ENCODE measurements at places on chromosomes 13 and 19.

DNA sequence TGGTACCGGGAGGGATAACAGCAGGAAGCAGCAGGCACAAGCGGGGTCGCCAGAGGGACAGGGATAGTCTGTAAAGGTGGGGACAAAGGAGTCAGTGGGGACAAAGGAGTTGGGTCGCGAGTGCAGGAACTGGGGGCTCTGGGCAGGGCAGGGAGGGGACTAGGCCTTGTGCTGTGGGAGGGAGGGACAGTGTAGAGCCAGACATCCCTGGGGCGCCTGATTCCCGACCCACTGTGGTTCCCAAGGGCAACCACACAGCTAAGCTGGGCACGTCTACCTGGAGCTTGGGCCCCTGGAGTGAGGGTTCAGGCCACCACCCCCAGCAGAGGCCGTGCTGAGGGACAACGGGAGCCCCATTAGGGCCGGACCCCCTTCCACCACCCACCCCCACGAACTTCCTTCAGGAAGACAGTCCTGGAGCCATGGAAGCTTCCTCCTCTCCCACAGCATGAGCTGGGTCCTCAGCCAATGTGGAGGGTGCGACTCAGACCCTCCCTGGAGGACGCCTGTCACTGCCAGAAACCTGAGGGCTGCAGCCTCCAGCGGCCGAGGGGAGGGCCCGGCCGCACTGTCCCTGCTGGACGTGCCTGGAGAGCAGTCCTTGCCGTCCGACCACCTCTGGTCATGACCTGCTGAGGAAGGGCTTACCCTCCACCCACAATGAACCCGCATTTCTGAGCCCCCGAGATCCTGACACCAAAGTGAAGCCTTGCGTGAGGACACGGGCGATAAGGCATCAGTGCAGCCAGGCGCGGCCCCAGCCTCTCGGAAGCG, 77.9 kb downstream of the SPACA7 start:
- peak; percentile 14 for DNase-seq

GRCh38 chr13:114122127-114122511, 10.3 kb downstream of the RASA3 start:
- no peak for DNase-seq

- DNase-seq = no peak
These were observed 62.6 kb downstream of the STK24 start for GRCh38 chr13:98514288-98514687.

- DNase-seq = no peak
These were observed 4.2 kb upstream of the TTYH1 start for GRCh38 chr19:54411033-54411432.

- DNase-seq = no peak
These were observed 746 bp downstream of the RAB3D start for GRCh38 chr19:11338569-11339253.

DNA sequence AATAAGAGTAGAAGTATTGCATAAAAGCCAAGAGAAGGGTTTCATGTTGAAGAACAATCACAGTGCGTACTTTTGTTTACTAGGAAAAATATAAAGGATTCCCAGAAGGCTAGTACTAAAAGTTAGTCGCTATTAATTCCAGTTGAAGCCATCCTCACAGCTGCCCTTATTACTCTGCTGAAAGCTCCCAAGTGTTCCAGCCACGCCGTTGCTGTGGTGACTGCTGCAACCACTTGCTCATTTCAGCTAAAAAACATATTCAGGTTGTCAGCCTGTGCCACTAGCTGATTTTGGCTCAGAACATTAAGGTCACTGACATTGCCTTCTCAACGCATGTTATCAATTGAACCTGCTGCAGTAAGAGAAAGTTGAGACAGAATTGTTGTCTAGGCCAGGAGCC, 87.1 kb upstream of the FNDC3A start:
- DNase-seq = no peak

DNA sequence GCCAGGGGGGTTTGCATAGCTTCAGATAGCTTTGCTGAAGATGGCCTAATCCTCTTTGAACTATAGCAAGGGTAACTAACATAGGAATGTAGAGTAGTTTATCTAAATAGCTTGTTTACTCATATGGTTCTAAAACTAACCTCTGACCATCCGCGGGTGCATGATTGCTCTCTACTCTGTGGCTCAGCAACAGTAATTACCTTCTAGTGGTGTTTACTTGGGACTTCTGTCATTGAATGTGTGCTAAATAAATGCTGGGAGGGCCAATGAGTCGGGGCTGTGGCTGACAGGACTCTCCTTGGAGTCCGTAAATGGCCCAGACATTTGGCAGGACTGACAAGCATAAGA, 1461.9 kb downstream of the UQCRFS1 start:
- no peak for DNase-seq

DNA sequence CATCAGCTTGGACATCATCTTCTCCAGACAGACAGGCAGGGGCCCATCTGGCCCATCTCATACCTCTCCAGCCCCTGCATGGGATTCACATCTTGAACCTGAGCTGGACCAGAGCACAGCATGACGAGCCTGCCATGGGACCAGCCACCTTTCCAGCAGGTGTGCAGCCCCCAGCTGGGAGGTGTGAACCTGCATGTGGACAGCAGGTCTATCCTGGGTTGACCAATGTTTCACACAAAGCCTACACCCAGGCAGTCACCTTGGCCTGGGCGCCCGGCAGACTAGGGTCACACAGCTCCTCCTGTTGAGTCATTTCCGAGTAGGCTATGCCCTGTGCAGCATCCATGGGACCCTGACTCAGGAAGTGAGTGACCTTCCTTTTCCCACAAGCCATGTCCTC, 41.4 kb downstream of the MAU2 start:
- no peak for DNase-seq

DNA sequence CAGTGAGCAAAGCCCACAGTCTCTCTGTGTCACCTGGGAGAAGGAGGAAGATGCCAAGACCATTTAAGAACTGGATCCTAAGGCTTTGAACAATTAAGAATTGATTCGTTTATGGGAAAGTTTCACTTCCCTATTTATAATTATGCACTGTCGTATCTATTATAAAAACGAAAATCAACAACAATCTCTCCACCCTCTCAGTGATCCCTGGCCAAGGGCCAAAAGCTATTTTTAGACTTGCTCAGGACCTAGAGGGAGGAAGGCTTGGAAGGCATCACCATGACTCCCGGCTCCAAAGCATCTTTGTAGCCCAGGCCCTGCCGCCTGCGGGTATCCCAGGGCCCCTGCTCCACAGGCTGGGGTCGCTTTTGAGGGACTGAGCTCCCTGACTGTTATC, 1.3 kb downstream of the RHPN2 start:
- DNase-seq = peak; percentile 63

DNA sequence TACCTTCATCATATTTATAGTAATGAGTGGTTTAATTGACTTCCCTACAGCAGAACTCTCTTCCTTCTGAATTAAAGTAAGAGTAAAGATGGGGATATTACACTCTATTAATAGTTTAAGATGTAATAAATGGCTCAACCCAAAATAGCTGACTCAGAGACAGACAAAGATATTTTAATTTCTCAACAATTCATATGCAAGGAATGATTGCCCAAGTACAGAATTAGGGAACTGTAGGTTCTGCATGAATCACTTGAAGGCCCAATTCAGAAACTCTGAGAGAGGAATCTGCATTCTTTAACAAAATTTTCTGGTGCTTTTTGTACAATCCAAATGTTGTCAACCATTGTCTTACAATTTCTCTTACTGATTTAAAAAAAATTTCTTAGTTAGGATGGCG, 42.9 kb upstream of the PCDH9 start:
- no peak for DNase-seq

GRCh38 chr19:5025027-5025426, 56.1 kb downstream of the KDM4B start:
- DNase-seq = no peak

- DNase-seq = no peak
These were observed 18.2 kb downstream of the EFNB2 start for GRCh38 chr13:106517109-106517847.

DNA sequence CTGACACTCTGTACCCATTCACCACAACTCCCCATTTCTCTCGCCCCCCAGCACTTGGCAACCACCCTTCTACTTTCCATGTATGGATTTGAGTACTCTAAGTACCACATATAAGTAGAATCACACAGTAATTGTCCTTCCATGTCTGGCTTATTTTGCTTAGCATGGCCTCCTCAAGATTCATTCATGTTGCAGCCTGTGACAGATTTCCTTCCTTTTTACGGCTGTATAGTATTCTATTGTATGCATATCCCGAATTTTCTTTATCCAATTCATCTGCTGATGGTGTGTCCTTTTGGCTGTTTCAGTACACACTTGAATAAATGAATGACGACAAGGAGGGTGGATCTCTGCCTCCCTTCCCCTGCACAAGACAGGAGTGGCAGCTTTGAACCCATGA, 95.1 kb downstream of the ZNF536 start:
- no peak for DNase-seq

- no peak for DNase-seq
These were observed 13.6 kb upstream of the MCF2L start for GRCh38 chr13:112955271-112955937.

GRCh38 chr13:33207615-33207961, 78.0 kb downstream of the STARD13 start:
- peak; percentile 56 for DNase-seq

GRCh38 chr13:96860882-96861281, 133.4 kb downstream of the OXGR1 start:
- no peak for DNase-seq

- DNase-seq = no peak
These were observed 12.6 kb downstream of the ABCA7 start for GRCh38 chr19:1052349-1052975.

DNA sequence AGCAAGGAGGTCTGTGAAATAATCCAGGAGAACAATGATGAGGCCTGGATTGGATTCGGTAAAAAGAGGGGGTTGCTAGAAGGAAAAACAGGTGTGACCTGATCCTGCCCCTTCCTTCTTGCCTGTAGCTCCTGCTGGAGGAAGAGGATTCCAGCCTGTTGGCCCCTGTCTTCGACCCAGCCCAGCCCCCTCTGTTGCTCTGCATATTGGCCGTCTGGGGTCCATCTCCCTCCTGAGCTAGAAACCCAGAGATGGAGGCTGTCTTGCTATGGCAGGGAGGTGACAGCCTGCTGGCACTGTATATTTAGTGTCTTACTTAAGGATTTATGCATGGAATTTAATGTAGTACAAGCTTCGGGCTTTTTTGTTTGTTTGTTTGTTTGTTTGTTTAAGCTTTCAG, 6.6 kb downstream of the DMRTC2 start:
- no peak for DNase-seq

DNA sequence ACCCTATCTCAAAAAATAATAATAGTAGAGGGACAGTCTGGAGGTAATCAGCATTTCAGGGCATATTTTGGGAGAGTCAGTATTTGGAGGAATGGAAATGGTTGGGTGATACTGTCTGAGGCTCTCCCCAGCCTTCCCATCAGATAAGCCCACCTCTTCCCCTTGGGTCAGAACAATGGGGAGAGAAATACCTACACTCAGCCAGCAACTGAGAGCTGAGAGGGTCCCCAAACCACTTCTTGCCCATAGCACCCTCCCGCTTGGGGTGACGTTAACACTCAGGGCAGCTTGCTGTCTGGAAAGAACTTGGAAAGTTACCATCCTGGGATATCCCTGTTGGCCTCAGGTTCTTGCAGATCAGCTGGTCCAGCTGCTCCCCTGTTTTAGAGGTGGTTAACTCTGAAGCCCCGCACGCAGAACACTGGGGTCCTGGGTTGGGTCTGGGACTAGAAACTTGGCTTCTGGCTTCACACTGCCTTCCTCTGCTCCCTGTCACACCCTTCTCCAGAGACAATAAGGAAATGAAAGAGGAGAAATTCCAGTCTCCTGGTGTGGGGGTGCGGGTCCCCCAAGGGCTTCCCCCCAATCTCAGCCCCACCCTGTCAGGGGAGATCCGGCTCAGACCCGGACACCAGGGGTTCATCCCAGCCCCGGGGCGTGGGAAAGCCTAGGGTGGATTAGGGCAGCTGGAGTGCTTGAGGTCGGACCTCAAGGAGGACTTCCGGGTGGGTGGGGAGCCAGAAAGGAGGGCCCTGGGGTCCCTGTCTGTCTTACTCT, 2.5 kb downstream of the FOXA3 start:
- DNase-seq = no peak

DNA sequence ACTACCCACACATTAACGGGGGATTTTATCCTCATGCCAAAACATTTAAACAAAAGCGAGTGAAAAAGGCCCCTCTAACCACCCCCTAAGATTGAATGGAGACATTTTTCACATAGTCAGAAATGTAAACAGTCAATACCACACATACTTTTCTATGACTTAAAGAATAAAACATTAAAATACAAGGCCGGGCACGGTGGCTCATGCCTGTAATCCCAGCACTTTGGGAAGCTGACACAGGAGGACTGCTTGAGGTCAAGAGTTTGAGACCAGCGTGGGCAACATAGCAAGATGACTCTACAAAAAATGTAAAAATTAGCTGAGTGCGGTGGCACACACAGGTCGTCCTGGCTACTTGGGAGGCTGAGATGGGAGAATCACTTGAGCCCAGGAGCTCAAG, 47.3 kb downstream of the MPHOSPH8 start:
- DNase-seq = no peak

DNA sequence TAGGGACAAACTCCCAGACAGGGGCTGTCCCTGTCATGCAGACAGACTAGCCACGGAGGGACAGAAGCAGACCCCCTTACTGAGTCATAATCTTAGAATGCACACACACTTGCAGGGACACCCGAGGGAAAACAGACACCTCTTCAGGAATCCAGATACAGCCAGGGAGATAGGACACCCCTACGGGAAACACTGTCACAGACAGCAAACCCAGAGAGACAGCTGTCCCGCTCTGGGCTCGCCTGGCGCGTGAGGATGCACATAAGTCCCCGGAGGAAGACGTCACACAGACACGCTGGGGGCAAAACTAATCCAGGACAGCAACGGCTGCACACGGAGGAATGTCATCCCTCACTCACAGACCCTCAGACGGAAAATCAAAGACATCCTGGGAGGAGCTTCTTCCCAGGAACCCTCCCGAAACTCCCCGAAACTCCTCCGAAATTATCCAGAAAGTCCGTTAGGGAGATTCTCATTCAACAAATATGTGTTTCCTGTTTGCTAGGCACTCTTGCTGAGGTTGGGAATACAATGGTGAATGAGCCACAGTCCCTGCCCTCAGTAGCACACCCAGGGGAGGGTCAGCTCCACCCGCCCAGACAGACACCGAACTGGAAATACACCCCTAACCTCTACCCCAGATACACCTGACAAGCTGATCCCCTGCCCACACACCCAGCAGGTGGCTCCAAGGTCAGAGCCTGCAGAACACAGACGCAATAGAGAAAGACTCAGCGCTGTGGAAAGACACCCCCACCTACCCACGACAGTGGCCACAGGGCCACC, 15.2 kb upstream of the TOMM40 start:
- DNase-seq = no peak
